ENCODE measurements at places on chromosomes 1 and 21.

GRCh38 chr1:9960011-9960410 lies 16.7 kb downstream of the NMNAT1 start:
- DNase-seq, result no peak

- DNase-seq, result no peak
These were observed 46.5 kb downstream of the PSMG1 start for GRCh38 chr21:39136711-39137110.

DNA sequence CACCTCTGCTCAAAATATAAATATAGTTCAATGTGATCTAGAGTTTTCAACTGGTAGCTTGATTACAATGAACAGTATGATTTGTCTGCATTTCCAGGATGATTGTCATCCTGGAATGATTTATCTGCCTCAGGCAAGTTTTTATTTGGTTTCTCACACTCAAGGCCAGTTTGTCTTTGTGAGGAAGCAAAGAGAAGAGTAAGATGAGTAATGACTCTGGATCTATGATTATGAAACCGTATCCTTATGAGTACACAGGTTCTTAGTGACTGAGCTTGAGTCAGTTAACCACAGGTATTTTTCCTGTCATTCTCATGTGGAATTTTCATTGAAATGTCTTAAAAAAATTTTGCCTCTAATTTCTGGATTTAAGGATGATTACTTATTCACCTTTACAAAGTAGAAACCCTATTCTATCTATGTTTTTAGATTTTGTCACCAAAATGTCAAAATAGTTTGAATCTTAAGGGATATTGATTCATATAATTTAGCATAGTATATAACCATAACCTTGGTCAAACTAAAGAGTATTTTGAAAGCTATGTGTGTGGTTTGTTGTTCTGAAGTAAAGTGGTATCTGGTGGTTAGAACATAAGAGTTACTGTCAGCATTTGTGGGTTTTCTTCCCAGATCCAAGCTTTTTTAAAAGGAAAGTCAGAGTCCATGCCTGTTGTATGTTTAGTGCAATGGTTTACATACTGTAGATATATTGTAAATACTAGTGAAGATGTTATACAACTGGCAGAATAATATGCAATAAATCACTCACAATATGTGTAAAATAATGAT lies 145.0 kb downstream of the RASAL2 start:
- DNase-seq, result peak; percentile 57

DNA sequence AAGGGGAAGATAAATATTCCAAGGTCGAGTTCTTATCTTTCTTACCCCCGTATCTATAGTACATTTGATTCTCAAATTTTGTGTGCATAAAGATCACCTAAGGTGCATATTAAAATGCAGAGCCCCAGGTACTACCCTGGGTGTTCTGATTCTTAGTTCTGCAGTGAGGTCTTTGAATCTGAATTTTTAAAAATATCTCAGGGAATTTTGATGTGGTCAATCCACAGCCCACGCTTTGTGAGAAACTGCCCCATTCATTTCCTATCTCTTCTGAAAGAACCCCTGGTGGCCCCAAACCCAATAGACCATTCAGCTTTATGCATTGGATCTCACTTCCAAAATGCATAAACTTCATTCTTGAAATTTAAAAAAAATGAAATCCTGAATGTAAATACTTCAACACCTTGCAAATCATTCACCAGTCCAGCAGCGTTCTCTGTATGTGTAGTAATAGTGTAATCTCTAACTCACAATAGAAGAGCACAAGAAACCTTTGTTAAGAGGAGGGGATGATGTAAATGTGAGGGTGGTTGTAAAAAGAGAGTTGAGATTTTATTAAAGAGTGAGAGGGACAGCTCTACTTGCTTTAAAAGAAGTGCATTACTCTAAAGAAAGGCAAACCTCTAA lies 108.8 kb upstream of the ZP4 start:
- no peak for DNase-seq

DNA sequence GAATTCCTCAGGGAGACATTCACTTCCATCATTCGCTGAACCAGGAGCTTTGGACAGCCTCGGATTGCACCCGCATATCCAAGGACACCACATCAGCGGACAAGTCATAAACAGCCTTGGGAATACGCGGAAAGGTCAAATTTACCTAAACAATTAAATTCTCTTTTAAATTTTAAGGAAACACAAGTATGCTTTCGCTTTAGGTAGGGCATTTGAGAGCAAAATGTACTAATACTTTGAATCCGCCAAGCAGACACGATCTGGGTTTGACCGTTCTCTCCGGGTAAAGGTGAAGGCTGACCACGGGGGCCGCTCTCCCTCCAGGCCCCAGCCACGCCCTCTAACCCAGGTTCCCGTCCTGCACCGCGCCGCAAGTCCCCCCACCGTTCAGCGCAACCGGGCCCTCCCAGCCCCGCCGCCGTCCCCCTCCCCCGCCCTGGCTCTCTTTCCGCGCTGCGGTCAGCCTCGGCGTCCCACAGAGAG lies 479 bp upstream of the ACADM start:
- peak; percentile 91 for DNase-seq

DNA sequence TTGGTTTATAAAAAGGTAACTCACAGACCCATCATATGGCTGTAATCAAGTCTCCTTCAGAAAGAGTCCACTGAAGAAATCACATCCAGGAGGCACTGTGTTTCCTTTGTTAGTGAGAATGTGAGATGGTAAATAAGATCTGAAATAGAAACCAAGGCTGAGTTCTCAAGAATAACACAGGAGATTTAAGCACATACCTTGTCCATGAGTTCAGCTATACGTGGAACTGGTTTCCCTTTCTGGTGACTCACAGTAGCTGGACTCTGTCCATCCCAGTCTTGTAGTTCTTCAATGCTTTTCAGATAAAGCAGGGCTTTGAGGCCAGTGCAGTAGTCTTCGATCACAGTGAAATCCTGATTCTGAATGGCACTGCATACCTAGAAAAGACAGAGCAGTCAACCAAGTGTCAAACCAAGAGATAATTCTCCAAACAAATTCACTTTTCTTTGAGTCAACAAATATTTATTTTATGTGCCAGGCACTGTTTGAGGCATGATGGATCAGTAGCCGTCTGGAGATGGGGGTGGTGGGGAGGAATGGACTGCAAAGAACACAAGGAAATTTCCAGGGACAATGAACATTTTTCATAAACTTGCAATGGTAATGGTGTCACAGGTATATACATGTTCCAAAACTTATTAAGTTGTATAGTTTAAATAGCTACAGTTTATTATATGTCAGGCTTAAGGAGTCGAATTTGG lies 471.4 kb downstream of the PTBP2 start:
- peak; percentile 58 for DNase-seq

GRCh38 chr1:89758156-89758555 lies 62.7 kb upstream of the LRRC8D start:
- no peak for DNase-seq

- peak; percentile 19 for DNase-seq
These were observed 31.7 kb downstream of the PGM1 start for GRCh38 chr1:63624911-63625310.

GRCh38 chr1:60920561-60920960 lies 161.8 kb upstream of the NFIA start:
- no peak for DNase-seq

GRCh38 chr1:222897527-222898190 lies 82.8 kb downstream of the DISP1 start:
- DNase-seq, result no peak

DNA sequence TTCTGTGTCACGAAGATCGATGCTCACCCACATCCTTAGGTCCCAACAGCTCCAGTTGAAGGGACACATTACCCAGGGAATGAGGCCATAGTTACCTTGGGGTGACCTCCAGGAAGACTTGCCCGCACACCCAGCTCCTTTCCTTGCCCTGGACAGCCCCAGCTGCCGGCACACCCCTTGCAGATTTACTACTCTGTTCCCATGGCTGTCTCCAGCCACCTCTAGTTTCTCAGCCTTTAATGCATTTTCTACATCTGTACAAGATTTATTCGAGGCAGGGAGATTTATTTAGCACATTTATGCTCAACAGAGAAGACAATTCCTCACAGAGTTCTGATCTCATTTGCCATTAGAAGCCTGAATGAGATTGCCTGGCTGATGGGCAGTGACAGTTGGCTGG lies 36.7 kb downstream of the SYT2 start:
- no peak for DNase-seq

- DNase-seq, result no peak
These were observed 197.6 kb downstream of the SIPA1L2 start for GRCh38 chr1:232432313-232432712.

GRCh38 chr1:67863637-67864036 lies 30.4 kb upstream of the GNG12 start:
- DNase-seq, result no peak

DNA sequence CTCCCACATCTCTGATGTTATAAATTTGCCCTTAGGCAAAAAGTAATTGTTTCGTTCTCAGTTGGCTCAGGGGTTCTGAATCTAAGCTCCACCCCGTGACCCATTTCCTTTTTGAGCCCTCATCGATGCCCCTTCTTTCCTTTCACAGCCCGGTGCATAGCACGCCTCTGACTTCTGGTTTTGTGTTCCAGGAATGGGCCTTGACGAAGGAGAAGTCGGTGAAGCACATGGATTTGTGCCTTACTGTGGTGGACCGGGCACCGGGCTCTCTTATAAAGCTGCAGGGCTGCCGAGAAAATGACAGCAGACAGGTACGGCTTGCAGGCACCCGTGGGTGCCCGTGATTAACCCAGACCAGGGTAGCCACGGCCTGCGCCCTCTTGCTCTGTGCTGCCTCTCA lies 151.9 kb downstream of the PGBD5 start:
- no peak for DNase-seq

GRCh38 chr1:46464013-46464548 lies 25.6 kb upstream of the DMBX1 start:
- no peak for DNase-seq

GRCh38 chr1:89199525-89200031 lies 836 bp upstream of the GBP4 start:
- DNase-seq, result no peak

- DNase-seq, result no peak
These were observed 273.9 kb upstream of the DEPDC1 start for GRCh38 chr1:68770817-68771216.

- DNase-seq, result no peak
These were observed 31.7 kb downstream of the TP73 start for GRCh38 chr1:3683992-3684391.

GRCh38 chr1:40751802-40752201 lies 31.8 kb upstream of the KCNQ4 start:
- DNase-seq, result no peak

DNA sequence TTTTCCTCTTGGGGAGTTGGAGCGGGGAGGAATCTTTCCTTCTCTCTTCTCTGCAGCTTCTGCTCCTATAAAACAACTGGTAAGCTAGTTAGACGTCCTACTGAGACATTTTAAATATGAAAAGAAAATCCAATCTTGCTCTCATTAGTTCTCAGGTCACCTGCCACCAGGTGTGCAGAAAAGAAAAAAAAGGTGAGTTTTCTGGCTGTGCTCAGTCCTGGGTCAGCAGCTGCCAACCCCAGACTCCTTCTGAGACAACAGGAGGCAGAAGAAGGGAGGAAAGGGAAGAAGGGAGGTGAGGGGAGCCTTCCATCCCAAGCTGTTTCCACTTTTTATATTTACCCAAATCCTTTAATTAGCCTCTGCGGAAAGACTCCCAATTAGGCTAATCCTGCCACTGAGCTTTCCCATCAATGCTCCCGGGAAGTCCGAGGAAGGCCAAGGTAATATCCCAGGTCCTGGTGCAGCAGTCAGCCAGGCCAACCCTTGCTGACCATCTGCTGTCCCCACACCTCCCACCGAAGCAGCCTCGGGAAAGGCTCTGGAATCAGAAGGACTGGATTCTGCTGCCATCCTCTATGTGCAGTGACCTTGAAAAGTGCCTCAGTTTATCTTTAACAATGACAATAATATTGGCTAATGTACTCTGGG lies 33.4 kb downstream of the GLIS1 start:
- no peak for DNase-seq

DNA sequence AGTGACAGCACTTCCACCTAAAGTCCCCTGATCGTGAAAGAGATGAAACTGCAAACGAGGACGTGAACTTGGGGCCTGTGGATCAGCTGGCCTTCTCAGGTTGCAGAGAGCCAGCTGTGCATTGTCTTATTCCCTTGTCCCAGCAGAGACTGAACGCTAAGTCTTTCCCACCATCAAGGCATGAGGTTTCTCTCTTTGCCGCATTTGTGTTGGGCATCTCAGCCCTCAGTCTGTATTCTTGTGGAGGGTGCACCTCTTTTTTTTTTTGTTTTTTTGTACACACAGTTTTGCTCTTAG lies 71.4 kb downstream of the KIF26B start:
- no peak for DNase-seq

GRCh38 chr1:26824731-26825130 lies 1.8 kb upstream of the ZDHHC18 start:
- no peak for DNase-seq

- no peak for DNase-seq
These were observed 272.8 kb downstream of the TNR start for GRCh38 chr1:175470591-175470990.

- DNase-seq, result peak; percentile 90
These were observed 95.7 kb downstream of the RHOU start for GRCh38 chr1:228830954-228831481.

DNA sequence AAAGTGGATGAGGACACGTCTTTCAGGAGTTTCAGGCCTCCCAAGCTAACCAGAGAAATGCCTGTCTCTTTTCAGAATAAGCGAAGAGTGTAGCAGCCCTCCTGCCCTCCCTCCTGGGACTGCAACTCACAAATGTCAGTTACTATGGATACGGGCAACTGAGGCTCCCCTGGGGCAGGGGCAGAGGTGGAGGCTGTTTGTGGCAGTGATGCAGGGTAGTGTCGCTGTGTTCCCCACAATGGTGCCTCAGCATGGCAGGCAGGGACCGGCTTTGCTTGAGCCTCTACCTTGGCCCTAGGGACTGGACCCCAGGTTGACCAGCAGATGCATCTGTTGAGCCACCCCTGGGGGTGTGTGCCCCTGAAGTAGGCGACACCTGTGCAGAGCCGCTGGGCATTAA lies 10.2 kb downstream of the NFASC start:
- no peak for DNase-seq

DNA sequence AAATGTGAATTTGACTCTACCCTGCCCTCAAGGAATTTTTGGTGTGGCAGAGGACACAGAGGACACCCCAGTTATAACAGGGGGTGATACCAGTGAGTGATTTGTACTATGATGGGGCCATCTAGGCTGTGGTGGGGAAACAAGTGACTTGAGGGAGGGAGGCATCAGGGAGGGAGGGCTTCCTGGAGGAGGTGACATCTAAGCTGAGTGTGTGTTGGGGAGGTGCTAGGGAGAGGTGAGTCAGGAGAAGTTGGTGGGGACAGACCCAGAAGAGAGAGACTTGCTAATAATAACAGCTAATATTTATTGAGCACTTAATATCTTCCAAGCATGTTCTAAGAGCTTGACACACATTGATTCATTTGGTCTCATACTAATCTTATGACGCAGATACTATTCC lies 19.9 kb upstream of the TTC4 start:
- DNase-seq, result no peak

DNA sequence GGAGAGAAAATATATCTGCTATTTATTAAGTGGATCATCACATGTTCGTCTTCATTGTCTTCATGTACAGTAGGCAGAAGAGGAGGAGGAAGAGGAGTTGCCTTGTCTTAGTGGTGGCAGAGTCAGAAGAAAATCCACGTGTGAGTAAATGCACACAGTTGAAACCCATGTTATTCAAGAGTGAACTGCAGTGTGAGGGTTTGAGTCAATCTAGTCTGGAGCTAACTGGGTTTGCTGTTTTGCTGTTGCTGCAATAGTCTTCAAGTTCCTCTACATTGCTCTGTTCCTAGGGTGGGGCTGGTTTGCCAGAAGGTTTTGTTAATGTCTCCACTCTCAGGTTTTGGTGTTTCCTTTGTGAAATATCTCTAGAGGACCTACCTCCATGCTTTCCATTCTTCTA lies 3.1 kb upstream of the CD1A start:
- DNase-seq, result no peak
